Neural cell (in vitro differentiated cells): ENCODE measurements at places on chromosomes 16 and 17. TPM values are rescaled to one million over a fixed set of nuclear protein-coding genes. Genes with fewer than 3 reads are reported as not detected.

Gene ABCA10
- polyA plus RNA-seq: 9.9 and 15.3 TPM in 2 replicates

Gene GALK1
- 4.8 TPM in 2 replicates for polyA plus RNA-seq

Gene EMP2
- polyA plus RNA-seq: 0.14 TPM in 1 of 2 replicates, not detected in the other

Gene CCDC92B
- 0.32 and 1.2 TPM in 2 replicates for polyA plus RNA-seq

Gene PMFBP1
- polyA plus RNA-seq: 0.12 and 1.0 TPM in 2 replicates

Gene EME1
- polyA plus RNA-seq: 1.1 and 5.4 TPM in 2 replicates

Gene TPSB2
- not detected in 2 replicates for polyA plus RNA-seq

Gene SPN
- polyA plus RNA-seq: 0.09 TPM in 1 of 2 replicates, not detected in the other

Gene HBZ
- polyA plus RNA-seq: not detected in 2 replicates

Gene GUCY2D
- 0.07 and 0.10 TPM in 2 replicates for polyA plus RNA-seq

Gene ZNRF1
- polyA plus RNA-seq: 31.6 and 33.3 TPM in 2 replicates

Gene WFIKKN1
- polyA plus RNA-seq: 0.43 and 1.1 TPM in 2 replicates

Gene KRT24
- 0.83 TPM in 1 of 2 replicates, not detected in the other for polyA plus RNA-seq

Gene C16orf46
- polyA plus RNA-seq: 8.7 TPM in 2 replicates

Gene MYO15A
- 1.5 and 1.9 TPM in 2 replicates for polyA plus RNA-seq

Gene ALDH3A2
- polyA plus RNA-seq: 36.2 and 51.2 TPM in 2 replicates

Gene HBM
- not detected in 2 replicates for polyA plus RNA-seq

Gene CD300A
- polyA plus RNA-seq: 0.35 TPM in 1 of 2 replicates, not detected in the other

Gene LPO
- polyA plus RNA-seq: not detected in 2 replicates

Gene SMIM22
- not detected in 2 replicates for polyA plus RNA-seq

Gene TNFRSF17
- not detected in 2 replicates for polyA plus RNA-seq

Gene KCNG4
- not detected in 2 replicates for polyA plus RNA-seq

Gene CD300E
- polyA plus RNA-seq: not detected in 2 replicates

Gene QRICH2
- 17.3 and 26.5 TPM in 2 replicates for polyA plus RNA-seq

Gene REXO5
- polyA plus RNA-seq: 8.0 and 11.2 TPM in 2 replicates

Gene SARM1
- 21.6 and 23.9 TPM in 2 replicates for polyA plus RNA-seq

Gene HOXB5
- polyA plus RNA-seq: not detected in 2 replicates

Gene TP53TG3
- polyA plus RNA-seq: not detected in 2 replicates

Gene GPATCH8
- 18.5 and 24.5 TPM in 2 replicates for polyA plus RNA-seq

Gene CLEC3A
- not detected in 2 replicates for polyA plus RNA-seq

Gene KRTAP1-5
- polyA plus RNA-seq: not detected in 2 replicates

Gene KRTAP4-9
- polyA plus RNA-seq: not detected in 2 replicates

Gene NAGS
- polyA plus RNA-seq: 0.50 TPM in 1 of 2 replicates, not detected in the other

Gene GP1BA
- not detected in 2 replicates for polyA plus RNA-seq

Gene HAS3
- 12.5 and 30.1 TPM in 2 replicates for polyA plus RNA-seq

Gene ANKRD40CL
- not detected in 2 replicates for polyA plus RNA-seq

Gene FSCN2
- 3.6 and 4.8 TPM in 2 replicates for polyA plus RNA-seq

Gene CHST5
- polyA plus RNA-seq: 0.84 and 2.7 TPM in 2 replicates

Gene MYH2
- 0.04 TPM in 1 of 2 replicates, not detected in the other for polyA plus RNA-seq

Gene TERB1
- 0.38 TPM in 1 of 2 replicates, not detected in the other for polyA plus RNA-seq

Gene SCNN1B
- polyA plus RNA-seq: not detected in 2 replicates

Gene CORO6
- polyA plus RNA-seq: 1.2 and 4.3 TPM in 2 replicates

Gene KRT28
- not detected in 2 replicates for polyA plus RNA-seq

Gene HBA2
- polyA plus RNA-seq: not detected in 2 replicates

Gene RRAD
- 1.0 TPM in 2 replicates for polyA plus RNA-seq

Gene ALOX12
- polyA plus RNA-seq: not detected in 2 replicates

Gene SLC6A4
- 1.1 TPM in 2 replicates for polyA plus RNA-seq

Gene ABCC12
- not detected in 2 replicates for polyA plus RNA-seq

Gene SLC5A2
- not detected in 2 replicates for polyA plus RNA-seq

Gene YBX2
- 1.8 and 2.1 TPM in 2 replicates for polyA plus RNA-seq

Gene CCDC200
- polyA plus RNA-seq: not detected in 2 replicates

Gene BEAN1
- 0.16 and 0.58 TPM in 2 replicates for polyA plus RNA-seq

Gene GRB7
- polyA plus RNA-seq: not detected in 2 replicates

Gene SDR42E2
- polyA plus RNA-seq: not detected in 2 replicates

Gene HOXB1
- polyA plus RNA-seq: not detected in 2 replicates
